Non-pigmented ciliary epithelial cell (primary cell): ENCODE measurements at places on chromosomes 3 and 15.

DNA sequence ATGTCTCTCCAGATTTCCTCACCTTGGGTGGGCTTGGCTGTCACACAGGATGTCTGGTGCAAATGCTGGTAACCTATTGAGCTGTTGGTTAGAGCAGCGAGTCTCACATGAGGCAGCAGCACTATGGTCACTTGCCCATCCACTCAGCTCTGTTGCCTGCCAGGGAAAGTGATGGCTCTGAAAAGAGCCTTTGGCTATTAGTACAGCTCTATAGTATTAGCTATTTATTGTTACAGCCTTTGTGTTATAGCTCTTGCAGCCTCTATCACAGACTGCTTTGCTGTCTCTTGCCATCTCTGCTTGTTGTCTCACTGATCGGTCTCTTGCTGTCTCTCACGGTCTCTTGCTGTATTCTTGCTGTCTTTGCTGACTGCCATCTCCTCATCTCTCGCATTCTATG lies 114.3 kb downstream of the MFSD1 start:
- no peak for DNase-seq

- DNase-seq = no peak
Observed at GRCh38 chr3:32959371-32959770, 7.9 kb downstream of the CCR4 start.

DNA sequence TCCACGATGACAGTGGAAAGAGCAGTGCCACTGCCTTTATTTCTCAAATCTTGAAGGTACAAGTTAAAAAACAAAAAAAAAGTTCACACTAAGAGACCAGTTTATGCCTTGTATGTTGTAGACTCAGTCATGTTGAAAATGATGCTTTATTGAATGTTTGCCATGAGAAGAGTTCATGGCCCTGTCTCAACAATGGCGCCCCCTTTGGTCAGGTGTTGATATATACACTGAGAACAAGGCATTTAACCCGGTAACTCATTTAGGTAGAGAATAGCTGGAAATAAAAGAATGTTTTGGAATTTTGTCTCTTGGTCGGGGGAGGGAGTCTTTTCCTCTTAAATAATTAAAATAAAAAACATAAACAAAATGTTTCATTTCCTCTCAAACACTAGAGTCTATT lies 145.6 kb upstream of the SLC2A2 start:
- no peak for DNase-seq

DNA sequence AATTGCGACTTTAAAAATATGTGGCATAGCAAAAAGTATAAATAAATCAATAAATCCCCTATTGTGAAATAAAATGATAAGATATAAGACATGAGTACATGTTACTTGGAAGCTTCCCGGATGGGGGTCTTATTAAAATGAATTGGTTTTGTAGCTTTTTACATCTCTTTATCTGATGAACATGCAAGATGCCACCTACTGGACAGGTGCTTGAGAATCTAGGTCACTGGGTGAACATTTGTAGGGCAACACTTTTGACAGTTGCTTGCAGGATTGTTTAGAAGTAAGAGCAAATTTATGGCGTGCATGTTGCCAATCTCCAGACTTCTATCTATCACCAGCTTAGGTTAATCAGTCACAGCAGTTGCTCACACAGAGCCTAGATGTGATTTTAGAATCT lies 362.7 kb upstream of the SUCLG2 start:
- DNase-seq = no peak

GRCh38 chr15:35690698-35691116 lies 144.7 kb upstream of the DPH6 start:
- peak; percentile 95 for DNase-seq

- DNase-seq = no peak
Observed at GRCh38 chr3:148763156-148763680, 64.4 kb upstream of the CPB1 start.

DNA sequence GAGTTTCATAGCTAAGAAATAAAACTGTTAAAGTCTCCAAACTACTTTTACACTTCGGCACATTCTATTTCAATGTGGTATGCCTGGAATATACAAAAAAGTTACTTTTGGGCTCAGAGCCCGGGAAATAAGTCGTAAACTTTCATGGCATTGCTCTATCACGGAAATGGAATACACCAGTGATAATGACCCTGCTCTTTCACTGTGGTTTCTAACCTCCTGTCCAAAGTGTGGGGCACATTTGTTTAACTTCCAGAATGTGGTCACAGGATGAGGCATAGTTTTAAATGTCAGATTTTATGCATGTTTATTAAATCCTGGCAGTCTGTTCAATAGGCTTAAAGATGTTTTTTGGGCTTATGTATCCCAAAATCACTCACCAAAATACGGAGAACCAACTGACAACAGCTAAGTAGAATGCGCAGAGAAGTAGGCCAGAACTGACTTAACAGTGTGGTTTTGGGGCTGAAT lies 5.1 kb downstream of the CXCR6 start:
- DNase-seq = no peak

- no peak for DNase-seq
Observed at GRCh38 chr3:160196511-160197104, 28.6 kb upstream of the C3orf80 start.

- DNase-seq = peak; percentile 83
Observed at GRCh38 chr3:21839592-21839991, 88.6 kb upstream of the ZNF385D start.

- DNase-seq = peak; percentile 46
Observed at GRCh38 chr3:55333923-55334322, 153.2 kb downstream of the WNT5A start.

GRCh38 chr15:71753346-71753745 lies 57.0 kb upstream of the NR2E3 start:
- DNase-seq = no peak

DNA sequence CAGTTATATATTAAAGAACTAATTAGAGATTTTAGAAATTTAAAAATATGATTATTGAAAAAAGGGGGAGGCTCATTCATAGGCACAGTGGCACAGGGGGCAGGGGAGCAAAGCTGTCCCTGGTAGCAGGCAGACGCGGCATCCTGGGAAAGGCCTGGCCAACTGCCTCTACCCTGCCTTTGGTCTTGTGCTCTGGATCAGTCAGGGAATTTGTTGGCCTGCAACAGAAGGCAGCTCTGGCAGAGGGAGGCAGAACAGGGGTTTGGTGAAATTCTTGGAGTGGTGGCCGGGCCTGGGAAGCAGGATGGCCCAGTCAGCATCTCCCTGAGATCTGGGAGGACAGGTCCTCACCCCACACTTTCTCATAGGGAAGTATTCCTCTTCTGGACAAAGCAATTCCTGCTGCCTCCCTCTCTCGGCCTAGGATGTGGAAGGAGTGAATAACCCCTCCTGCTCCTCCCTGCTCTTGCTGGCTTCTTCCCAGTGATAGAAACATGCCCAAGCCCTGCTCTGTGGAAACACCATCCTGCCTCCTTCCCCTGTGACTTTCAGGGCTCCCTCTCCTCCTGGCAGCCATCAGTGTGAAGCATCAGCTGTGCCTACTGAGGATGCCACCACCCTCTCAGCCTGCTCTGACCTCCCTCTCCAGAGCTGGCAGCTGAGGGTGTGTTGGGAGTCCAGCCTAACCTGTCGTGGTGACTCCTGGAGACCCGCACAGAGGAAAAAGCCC lies 26.9 kb downstream of the PRR20G start:
- no peak for DNase-seq

- no peak for DNase-seq
Observed at GRCh38 chr3:158671821-158672214, 630 bp downstream of the LXN start.

DNA sequence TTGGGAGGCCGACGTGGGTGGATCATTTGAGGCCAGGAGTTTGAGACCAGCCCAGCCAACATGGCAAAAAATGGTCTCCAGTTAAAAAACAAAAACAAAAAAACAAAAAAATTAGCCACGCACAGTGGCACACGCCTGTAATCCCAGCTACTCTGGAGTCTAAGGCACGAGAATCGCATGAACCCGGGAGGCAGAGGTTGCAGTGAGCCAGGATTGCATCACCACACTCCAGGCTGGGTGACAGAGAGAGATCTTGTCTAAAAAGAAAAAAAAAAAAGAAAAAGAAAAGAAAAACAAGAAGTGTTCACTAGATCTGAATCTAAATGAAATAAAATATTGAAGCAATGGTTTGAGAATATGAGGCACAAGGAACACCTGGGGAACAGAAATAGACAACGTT lies 36.7 kb downstream of the SLC9A9 start:
- DNase-seq = no peak

DNA sequence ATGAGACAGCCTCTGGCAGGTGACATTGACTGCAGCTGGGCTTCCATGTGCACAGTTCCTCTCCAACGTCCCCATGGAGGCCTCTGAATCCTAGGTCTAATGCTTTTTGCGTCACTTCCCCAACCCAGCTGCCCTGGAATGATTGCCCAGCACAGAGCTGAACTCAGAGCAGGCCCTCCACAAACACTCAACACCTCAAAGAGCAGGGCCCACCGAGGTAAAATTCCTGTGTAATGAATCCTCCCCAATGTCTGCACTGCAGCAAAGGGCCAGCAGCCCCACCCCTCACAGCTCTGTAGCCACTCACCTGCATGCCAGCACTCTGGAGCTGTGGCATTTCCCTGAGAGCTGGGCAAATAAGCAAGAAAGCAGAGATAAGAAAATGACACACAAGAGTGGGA lies 42.6 kb upstream of the DUSP7 start:
- no peak for DNase-seq

DNA sequence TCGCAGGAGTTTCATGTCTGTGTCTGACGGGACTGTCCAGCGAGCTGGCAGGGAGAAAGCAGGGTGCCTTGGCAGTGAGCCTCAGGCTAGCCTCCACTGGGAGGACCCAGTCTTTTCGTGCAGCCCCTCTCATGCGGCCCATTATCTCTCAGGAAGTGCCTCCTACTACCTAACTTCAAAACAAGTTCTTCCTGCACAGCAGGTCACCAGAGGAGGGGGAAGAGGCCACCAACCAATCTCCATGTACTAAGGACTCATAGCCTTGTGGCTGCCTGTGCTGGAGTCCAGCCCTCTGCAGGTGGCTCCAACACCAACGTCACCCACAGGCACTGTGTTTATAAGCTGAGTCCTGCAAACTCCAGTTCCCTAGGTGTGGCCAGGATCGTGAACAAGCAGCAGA lies 4.8 kb downstream of the VIPR1 start:
- no peak for DNase-seq

DNA sequence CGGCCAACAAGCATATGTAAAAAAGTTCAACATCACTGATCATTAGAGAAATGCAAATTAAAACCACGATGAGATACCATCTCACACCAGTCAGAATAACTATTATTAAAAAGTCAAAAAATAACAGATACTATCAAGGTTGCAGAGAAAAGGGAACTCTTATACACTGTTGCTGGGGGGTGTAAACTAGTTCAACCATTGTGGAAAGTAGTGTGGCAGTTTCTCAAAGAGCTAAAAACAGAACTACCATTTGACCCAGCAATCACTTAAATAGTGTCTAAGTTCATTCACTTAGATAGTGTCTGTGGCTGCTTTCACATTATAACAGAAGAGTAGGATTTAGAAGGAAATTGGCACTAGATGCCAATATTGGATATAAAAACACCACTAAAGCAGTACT lies 49.7 kb downstream of the CGGBP1 start:
- no peak for DNase-seq

DNA sequence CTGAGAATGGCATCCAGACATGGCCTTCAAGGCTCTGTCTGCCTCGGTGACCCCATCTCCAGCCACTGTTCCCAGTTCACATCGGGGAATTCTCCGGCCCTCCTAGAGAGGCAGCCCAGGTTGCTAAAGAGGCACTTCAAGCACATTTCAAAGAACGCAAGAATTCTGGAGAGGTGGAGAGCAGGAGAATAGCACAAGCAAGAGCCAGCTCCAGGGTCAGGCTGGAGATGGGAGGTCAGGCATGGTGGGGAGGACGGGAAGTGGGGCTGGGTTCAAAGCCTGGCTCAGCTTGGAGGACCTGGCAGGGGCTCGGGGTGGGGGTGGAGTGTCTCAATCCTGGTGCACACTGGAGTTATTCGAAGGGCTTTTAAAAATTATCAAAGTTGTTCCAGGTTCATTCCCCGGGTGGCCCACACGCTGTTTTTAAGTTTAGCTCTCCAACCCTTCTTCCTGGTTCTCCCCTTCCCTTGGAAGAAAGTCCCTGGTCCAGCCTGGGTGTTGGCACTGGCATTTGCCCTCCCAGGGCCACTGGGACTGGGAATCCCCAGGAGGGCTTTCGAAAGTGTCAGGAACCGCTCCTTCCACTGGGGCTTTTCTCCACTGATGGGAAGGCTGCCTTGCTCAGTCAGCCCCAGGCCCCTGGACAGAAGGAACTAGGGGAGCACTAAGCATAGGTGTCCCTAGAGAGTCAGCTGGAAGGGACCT lies 35.8 kb downstream of the ZNF710 start:
- no peak for DNase-seq
